Bronchial smooth muscle cell (primary cell): ENCODE measurements at places on chromosomes 6 and 20. TPM values are rescaled to one million over a fixed set of nuclear protein-coding genes. Genes with fewer than 3 reads are reported as not detected.

The RANBP9 gene
- 29.2 and 32.8 TPM in 2 replicates for total RNA-seq

The PAK5 gene
- total RNA-seq = not detected in 2 replicates

The EBF4 gene
- 0.16 and 0.43 TPM in 2 replicates for total RNA-seq

The TBX18 gene
- 8.2 and 32.6 TPM in 2 replicates for total RNA-seq

The NOTCH4 gene
- 0.77 and 0.79 TPM in 2 replicates for total RNA-seq

The PKIB gene
- 2.1 and 9.3 TPM in 2 replicates for total RNA-seq

The OSER1 gene
- 45.1 and 66.8 TPM in 2 replicates for total RNA-seq

The RRBP1 gene
- total RNA-seq = 229 and 240 TPM in 2 replicates

The NRSN1 gene
- under 0.01 TPM in 1 of 2 replicates, not detected in the other for total RNA-seq

The NMBR gene
- total RNA-seq = 0.26 TPM in 1 of 2 replicates, not detected in the other

The SLA2 gene
- not detected in 2 replicates for total RNA-seq

The CCDC170 gene
- 0.47 and 1.5 TPM in 2 replicates for total RNA-seq

The DDO gene
- 0.09 and 0.47 TPM in 2 replicates for total RNA-seq

The CCR6 gene
- total RNA-seq = not detected in 2 replicates
